ENCODE measurements at places on chromosomes 11 and 22. TPM values are rescaled to one million over a fixed set of nuclear protein-coding genes. Genes with fewer than 3 reads are reported as not detected.
A peak's percentile ranks its signal among the peaks of the same experiment; 100 is the strongest.

Gene OR51E2
- total RNA-seq: 3.5 TPM

Gene GAL3ST3
- not detected for total RNA-seq

Gene CCDC15
- 3.9 TPM for total RNA-seq

Gene MYOD1
- total RNA-seq: not detected

Gene HSPB2
- 3.8 TPM for total RNA-seq

Gene MAPK8IP2
- 2.2 TPM for total RNA-seq

Gene KIF18A
- total RNA-seq: 41.3 TPM

Gene PKNOX2
- 0.94 TPM for total RNA-seq

- DNase-seq: no peak
These were observed 171.8 kb downstream of the DSCAML1 start for GRCh38 chr11:117625237-117625636.

DNA sequence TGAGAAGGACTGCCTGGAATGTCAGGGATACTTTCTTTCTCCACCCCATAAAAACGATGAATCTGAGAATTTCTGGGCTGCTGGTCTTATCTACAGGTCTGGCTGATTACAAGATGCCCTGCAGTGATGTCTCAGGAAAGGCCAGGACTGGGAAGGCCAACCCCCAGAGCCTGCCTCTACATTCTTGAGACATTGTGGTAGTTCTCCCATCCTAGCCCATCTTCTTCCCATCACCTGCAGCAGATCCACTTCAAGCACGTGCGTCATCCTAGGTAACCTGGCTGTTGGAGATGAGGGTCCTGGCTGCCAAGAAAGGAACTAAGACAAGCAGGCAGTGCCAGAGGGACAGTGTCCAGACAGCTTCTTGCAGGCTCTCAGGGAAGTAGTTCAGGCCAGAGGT lies 44.1 kb upstream of the E2F8 start:
- no peak for DNase-seq

- peak; percentile 20 for DNase-seq
These were observed 56.5 kb downstream of the ST3GAL4 start for GRCh38 chr11:126411971-126412381.

DNA sequence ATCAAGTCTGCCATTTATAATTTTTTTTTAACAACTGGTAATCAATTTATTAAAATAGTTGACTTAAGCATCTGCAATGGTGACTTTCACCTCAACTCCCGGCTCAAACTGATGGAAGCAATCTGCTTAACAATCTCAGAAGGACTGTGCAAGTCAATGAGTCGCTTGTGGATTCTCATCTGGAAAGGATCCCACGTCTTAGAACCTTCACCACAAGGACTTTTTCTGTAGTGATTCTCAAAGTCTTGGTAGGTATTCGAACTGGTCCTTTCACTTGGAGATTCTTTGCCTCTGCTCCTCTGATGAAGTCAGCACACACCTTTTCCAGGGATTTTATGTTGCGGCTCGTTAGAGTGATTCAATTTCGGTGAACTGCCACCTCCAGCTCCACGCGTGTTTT lies 7.3 kb downstream of the RSF1 start:
- DNase-seq: no peak

- DNase-seq: peak; percentile 80
These were observed at the start of gene MSANTD2 for GRCh38 chr11:124800226-124800929. Gene MSANTD2 (minus strand): TSS chr11:124800406. CDS start chr11:124800380, 26 bp downstream.

GRCh38 chr11:1176224-1177019 lies 18.7 kb downstream of the MUC5AC start:
- no peak for DNase-seq

GRCh38 chr22:23219317-23219716 lies 39.0 kb downstream of the BCR start:
- DNase-seq: no peak

DNA sequence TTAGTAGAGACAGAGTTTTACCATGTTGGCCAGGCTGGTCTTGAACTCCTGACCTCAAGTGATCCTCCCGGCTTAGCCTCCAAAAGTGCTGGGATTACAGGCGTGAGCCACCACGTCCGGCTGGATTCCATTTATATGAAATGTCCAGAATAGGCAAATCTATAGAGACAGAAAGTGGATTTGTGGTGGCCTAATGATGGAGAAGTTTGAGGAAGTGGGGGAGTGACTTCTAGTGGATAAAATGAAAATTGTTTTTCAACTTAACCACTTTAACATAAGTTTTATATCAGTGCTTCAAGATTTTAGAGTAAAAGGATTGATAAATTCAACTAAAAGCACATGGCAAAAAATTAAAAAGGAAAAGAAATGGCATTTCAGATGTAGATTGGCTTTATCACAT lies 66.2 kb downstream of the HIPK3 start:
- DNase-seq: no peak

GRCh38 chr11:1878137-1879031 lies 13.3 kb downstream of the PRR33 start:
- DNase-seq: no peak

DNA sequence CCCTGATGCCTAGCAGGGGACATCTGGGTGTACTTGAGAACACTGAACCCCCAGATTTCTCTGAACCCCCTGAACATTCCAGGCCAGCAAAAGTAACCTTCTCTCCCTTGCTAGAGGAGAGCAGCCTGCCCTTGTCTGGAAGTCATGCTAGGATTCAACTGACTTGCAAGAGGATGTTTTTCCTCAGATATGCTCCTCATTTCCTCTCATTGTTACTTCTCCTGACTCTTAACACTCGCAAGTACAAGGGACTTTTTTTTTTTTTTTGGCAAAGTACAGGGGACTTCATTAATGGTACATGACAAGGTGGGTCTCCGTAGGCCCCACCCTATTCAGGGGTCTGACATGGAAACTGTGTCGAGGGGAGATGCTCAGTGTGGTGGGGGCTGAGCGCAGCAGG lies 6.3 kb upstream of the MCHR1 start:
- no peak for DNase-seq
